LoVo (cell line): ENCODE measurements at places on chromosomes 3 and 15.

- DNase-seq = no peak
These were observed 133.2 kb upstream of the TOPAZ1 start for GRCh38 chr3:44108481-44108880.

DNA sequence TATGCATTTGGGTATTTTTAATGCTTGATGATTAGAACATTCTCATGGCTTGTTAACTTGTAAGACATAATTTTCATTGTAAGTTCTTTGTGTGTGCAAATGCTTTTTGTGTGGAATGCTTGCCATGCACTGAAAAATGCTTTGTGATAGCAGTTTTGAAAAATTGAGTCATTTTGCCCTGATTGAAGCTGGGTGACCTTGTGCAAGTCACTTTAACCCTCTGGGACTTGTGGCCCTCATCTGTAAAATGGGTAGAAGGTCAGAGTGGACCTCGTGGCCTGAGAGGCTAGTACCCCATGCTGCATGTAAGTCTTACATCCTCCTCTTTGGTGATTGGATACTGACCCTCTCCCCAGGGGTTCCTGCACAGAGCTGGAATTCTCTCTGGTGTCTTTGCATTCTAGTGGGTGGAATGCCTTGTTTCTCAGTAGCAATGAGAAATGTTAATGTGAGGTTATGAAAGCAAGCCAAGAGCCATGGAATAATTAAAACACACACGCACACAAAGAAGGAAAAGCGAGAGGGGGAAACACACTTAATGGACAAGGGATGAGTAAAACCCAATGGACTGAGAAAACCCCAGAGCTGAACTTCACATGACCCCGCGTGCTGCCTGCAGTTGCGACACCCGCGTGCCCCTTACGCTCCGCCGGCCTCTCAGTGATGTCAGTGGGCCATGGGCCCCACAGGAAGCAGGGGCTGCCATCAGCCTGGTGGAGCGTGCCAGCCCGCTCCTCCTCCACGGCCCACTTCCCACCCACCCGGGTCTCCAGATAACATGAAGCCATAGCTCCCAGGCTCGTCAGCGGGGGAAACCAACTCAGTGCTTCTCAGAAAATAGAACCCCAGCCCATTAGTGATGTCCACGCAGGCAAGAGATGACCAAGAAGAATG lies 44.0 kb downstream of the SMAD3 start:
- no peak for DNase-seq

- no peak for DNase-seq
These were observed 125.3 kb downstream of the EBLN2 start for GRCh38 chr3:73186741-73187140.

DNA sequence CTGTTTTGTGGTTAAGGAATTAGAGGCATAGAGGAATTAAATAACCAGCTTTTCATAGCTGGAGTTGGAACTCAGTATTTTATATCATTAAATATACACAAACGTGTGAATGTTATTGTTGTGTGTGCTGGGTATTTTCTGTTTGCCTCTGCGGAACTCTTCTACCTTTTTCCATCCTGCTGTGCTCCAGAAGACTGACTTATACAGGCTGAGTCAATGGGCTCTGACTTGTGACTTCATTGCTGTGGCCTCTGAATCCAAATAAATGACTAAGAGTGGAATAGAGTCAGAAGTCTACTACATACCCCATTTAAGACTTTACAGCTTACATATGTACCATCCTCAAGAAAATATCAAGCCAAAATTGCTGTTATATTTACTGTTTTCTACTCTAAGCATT lies 17.6 kb downstream of the ARIH1 start:
- no peak for DNase-seq

DNA sequence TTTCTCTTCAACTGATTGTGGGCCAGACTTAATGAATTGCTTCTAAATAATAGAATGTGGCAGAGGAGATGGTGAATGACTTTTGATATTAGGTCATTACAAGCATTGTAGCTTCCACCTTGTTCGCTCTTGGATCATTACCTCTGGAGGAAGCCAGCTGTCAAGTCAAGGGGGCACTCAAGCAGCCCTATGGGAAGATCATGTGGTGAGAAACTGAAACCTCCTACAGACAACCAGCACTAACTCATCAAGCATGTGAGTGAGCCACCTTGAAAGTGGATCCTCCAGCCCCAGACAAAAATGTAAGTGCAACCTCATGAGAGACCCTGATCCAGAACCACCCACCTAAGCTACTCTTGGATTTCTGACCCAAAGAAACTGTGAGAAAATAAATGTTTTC lies 109.8 kb upstream of the TBC1D5 start:
- DNase-seq = no peak

DNA sequence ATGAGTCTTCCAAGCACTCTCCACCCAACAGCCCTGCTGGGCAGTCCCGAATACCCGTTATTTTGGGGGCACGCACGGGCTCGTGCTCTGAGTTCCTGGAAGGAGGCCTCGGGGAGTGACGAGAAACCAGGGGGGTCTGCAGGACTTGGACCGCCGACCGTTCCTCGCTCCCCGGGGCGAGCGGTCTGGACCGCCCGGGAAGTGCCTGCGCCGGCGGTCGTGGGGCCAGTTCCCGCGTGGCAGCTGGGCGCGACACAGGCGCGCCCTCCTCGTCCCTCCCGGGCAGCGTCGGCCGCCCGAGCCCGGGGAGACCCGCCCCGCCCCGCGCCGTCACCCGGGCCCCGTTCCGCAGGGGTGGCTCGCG lies 387 bp downstream of the GNB4 start:
- DNase-seq = no peak
